ENCODE measurements at places on chromosomes 5 and 9.

DNA sequence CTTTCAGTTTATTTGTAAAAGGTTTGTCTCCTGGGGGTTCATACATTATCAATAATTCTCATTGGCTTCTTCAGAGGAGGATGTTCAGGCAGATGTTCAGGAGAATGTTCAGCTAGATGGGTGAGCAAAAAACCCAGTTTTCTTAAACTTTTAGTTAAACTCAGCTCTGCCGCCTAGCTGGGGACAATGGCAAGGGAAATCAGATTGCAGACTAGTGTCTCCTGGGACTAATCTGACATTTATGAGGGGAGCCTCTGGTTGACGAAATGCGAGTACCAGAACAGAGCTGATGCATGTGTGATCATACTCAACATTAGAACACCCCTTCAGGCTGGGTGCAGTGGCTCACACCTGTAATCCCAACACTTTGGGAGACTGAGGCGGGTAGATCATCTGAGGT is 314.4 kb downstream of the ARL15 start:
- DNase-seq = no peak

DNA sequence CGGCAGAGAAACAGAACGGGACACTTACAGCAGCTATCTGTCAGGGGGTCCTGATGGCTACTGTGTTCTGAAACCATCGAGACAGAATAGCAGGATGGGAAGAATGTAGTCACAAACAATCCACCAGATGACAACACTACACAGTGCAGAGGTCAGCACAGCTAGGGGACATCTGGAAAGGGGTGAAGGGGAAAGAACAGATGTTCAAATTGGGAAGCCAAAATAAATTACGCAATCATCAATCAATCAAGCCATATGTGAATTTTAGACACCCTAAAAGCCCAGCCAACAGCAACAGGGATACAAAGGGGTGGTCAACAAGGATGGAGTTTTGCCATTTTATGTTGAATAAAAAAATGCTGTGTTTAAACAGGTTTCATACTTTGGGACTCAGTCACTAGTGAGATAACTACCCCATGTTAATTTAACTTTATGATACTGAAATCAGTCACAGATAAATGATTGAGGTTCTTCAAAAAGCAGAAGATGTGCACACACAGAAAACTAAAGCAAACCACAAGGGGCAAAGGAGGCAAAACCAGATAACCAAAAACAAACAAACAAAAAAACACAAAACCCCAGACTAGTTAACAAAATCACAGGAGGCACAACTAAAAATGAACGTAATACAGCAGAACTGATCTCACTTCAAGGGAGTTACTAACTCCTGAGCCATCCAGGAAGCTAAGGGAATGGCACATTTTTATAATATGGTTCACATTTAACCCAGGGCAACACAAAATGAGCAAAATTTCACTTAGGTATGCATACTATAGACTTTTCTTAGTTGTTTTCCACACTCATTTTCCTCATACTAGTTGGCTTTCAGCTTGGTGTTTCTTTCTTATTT is 65.9 kb downstream of the HABP4 start:
- DNase-seq = no peak

DNA sequence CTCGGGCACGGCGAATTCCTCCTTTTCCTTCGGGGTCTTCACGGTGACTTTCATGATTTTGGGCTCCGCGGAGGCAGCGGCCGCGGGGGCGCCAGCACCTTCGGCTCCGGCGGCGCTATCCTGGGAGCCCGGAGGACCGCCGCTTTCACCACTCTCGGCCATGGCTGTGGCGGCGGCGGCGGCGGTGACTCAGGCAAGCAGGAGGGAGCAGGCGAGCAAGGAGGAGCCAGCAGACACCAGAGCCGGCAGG is 315 bp downstream of the UBQLN1 start:
- no peak for DNase-seq

GRCh38 chr5:141001446-141001843 is 35.2 kb downstream of the PCDHAC2 start:
- no peak for DNase-seq

GRCh38 chr5:68540798-68541590 is 325.4 kb downstream of the PIK3R1 start:
- DNase-seq = no peak

GRCh38 chr5:125026867-125027731 is 280.7 kb upstream of the ZNF608 start:
- DNase-seq = no peak

DNA sequence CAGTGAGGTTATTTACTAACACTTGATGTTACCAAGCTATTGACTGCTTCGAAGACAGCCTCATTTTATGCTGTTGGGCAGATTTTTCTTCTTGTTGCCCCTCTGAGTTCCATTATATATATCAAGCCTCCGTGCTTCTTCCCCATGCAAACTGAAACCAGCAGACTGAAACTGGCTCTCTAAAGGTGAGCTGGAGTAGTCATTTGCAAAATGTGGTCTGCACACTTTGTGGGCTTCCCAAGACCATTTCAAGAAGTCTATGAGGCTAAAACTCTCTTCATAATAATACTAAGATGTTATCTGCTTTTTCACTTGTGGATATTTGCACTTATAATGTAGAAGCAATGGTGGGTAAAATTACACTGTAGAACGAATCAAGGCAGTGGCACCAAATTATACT is 13.9 kb downstream of the SLC36A1 start:
- DNase-seq = no peak

DNA sequence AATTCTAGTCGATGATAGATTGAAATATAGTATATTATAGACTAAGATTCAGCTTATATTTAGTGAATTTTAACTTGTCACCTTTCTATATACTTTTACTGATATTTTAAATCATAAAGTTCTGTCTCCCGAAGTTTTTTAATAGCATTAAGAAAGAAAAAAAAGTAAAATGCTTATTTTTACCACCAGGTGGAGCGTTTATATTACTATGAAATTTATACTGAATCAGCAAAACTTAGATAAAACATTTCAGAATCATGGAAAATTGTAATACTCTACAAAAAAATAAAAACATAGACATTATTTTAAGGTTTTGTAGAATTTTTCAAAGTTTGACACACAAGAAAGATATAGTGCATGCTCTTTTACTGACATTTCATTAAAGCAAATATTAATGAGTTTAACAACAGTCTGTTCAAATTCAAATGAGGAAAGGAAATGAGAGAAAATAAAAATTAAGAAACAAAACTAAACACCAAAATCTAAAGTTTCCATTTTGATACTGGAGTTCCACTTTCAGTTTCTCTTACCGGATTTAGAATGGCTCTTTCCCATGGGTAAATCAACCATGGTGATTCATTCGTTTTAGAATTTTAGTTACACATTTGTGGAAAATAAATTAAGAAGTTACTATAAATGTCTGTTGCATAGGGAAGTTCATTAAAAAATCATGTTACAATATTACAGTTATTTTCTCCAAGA is 1035.3 kb downstream of the CDH12 start:
- no peak for DNase-seq

DNA sequence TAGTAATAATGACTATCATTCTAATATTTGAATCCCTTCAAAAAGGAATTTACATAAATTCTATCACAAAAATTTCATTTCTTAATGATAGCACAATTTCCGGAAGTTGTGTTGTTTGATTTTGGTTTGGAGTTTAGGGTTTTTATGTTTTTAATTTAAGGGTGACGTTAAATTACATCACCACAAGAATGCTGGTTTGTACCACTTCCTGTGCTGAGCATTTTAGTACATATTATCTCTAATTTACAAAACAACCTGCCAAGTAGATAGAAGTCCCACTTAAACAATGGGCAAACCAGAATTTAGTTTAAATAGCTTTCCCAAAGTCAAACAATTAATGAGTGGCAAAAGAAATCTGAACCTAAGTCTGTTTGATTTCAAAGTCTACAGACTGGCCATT is 63.4 kb downstream of the DENND1A start:
- no peak for DNase-seq

DNA sequence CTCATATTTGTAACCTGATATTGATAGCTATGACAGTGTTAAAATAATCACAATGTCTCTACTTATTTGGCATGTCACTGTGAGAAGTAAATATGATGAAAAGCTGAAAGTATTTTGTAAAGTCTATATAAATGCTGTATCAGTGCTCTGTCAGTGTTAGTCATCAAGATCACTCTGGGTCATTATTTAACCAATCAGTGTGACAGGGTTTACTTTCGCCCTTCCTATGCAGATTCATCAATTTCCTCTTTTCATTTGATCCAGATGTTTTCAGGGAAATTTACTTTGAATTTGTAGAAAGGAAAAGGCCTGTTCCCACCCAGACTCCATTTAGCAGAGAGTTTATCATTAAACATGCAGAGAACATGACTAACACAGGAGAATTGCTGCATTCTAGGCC is 9.9 kb upstream of the PCSK5 start:
- no peak for DNase-seq

- DNase-seq = no peak
Observed at GRCh38 chr9:100350188-100350587, 2.6 kb downstream of the TEX10 start.

GRCh38 chr5:170265522-170265921 is 32.1 kb downstream of the LCP2 start:
- no peak for DNase-seq

DNA sequence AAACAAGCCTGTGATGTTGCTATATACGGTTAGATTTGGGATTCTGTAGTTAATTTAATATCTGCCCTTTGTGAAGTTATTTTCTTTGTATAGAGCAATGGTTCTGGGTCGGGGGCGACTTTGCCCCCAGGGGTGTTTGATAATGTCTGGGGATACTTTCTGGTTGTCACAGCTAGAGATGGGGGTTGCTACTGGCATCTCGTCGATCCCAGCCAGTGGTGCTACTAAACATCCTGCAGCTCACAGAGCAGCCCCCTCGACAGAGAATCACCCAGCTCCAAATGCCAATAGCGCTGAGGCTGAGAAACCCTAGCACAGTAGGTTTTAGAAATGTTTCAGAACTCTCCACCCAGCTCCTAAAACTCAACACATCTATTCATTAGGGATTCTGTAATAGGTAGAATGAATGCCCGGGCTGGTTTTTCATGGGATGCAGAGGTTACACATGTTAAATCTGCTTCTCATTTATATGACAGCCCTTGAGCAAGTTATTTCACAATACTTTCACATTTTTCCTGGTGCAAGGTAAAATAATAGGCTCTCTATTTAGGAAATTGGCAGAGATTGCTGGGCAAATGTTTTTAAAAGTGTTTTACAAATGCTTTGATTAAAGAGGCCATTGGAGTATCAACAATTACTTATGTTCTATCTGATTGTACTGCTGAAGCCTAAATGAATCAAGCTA is 75.2 kb upstream of the CTSL start:
- no peak for DNase-seq

DNA sequence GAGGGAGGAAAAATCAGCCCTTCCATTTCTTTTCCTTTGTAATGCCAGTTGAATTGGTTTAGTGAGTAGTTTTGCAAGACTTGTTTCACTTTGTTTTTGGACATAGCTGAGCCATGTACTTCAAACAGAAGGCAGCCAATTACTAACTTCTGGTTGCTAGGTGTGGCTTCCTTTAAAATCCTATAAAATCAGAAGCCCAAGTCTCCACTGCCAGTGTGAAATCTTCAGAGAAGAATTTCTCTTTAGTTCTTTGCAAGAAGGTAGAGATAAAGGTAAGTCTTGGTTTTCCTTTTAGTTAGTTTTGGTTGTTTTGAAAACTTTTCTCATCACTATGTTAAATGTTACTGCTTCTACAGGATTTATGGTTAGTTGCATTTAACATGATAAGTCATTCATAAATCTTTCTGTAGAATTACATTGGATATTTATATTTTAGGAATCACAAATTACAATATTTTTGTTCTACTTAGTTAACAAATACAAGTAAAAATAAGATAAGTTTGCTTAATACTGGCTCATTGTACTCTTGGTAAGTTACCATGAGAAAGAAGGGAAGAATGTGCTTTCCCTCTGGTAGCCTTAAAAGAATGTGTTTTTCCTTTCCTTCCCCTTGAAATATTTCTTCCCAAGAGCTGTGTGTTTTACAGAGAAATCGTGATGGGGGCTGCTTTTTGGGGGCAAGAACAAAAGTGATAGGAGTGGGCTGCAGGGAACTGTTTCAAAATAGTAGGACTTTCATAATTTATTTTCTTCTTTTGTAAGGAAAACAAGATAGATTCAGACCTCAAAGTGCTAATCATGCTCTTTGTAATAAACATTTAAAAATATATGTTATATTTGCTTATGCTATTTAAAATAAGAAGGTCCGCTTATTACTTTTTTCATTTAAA is at the start of gene ANXA1:
Gene ANXA1, plus strand, starts transcription at position 213 of the 890 bp plus-strand sequence. CDS start 6,671 bp downstream, outside the sequence.
- DNase-seq = peak; percentile 94

GRCh38 chr5:112878760-112879159 is 17.7 kb downstream of the SRP19 start:
- peak; percentile 93 for DNase-seq

GRCh38 chr5:139650031-139650688 is 2.0 kb downstream of the CXXC5 start:
- DNase-seq = no peak

Data from CD4-positive, alpha-beta T cell treated with Interleukin-4 for 4 hours (primary cell).